ENCODE measurements at places on chromosomes 13 and 19.

DNA sequence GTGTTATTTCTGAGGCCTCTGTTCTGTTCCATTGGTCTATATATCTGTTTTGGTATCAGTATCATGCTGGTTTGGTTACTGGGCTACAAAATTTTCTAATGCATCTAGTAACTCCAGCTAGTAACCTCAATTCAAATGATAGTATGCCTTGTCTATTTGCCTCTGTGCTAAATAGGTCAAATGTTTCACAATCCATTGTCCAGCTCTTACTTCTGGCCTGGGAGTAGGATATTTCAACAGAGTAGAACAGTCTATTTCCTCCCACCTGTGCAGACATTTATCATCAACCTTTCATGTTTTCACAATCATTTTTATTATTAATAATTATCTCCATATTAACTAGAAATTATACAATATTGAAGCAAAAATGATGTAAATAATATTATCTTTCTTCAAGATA lies 18.1 kb upstream of the NDFIP2 start:
- no peak for DNase-seq

GRCh38 chr19:1134431-1134830 lies 30.6 kb downstream of the GPX4 start:
- no peak for DNase-seq

GRCh38 chr13:108877300-108877699 lies 247.9 kb downstream of the MYO16 start:
- DNase-seq: no peak

DNA sequence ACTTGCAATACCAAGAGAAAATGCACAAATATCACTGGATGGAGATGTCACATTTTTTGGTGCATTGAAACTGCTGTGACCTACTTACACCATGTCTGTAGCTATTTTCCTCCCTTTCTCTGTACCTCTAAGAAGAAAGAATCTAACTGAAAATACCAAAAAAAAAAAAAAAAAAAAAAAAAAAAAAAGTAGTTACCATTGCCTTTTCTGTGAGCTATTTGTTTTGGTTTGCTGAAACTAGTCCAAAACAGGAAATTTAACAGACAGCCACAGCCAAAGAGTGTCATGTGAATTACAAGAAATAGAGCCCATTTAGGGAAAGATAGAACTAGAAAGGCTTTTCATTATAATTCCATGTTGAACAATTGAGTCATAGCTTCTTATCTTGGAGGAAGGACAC lies 37.3 kb downstream of the TNFSF13B start:
- DNase-seq: no peak

- DNase-seq: no peak
Observed at GRCh38 chr19:11382898-11383705, 1.0 kb downstream of the EPOR start.

- DNase-seq: peak; percentile 60
Observed at GRCh38 chr13:24270639-24271141, 38.7 kb upstream of the C1QTNF9 start.

- no peak for DNase-seq
Observed at GRCh38 chr13:113579686-113580085, 4.9 kb upstream of the TFDP1 start.

DNA sequence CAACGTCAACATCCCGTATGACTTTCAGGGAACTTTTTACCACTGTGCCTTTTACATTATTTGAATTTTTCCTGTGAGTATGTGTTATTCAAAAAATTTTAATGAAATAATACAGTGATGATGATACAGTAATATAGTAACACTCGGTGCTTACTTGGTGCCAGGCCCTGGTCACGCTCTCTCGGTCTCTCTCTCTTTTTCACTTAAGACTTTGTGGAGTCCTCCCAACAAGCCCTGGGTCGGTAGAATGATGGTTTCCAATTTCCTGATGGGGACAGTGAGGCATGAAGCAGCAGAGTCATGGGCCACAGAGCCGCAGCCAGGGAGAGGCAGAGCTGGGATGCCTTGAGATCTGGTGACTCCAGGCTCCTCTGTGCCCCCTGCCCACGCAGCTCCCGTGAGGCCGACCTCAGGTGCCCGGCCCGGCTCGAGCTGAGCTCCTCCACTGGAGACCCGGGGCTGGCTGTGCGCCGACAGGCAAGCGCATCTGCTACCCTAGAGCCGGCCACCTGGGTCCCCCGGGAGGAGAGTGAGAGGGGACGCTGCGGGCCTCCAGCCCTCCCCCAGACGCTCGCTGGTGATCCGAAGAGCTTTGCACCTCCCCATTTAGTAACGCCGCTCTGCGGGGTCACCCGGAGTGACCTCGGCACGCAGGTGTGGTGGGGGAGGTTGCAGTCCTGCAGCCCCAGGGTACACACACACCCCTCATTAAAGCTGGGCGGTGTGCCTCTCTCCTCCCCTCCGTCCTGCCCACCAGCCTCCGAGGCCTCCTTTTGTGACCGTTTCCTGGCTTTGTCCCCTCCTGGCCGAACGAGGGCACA lies 4.4 kb upstream of the SBK3 start:
- DNase-seq: no peak

DNA sequence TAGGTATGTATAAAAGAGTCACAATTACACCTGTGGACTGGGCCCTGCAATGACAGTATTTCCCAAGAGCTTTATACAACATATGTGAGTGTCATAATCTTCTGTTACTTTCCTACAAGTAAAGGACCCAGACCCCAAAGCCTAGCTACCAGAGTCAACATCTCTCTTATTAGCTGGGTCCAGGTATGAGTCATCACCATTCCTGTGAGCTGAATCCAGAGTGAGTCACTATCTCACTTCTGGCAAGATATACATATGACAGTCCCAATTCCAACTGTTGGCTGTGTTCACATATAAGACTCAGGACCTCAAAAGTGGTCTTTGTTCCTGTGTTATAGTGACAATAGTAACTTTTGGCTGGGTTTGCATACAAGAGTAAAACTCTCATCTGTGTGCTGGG lies 46.7 kb downstream of the ZNF729 start:
- no peak for DNase-seq

GRCh38 chr19:13892870-13893269 lies 13.0 kb downstream of the BRME1 start:
- no peak for DNase-seq

DNA sequence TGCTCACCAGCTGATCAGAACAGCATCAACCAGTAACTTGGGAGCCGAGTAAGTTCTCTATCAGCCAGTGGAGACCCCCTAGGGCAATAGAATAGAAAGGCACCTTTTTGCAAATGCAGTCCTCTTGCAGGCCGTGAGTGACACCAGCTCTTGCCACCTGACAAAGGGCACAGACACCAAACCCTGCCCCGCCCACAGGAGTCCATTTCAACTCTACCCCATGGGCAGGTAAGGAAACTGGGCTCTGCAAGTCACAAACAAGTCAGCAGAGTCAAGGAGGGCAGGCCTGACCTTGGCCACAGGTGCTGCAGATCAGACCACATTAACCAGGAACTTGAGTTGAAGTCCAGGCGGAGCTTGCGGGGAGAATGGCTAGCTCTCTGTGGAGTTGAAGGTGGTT lies 77.4 kb upstream of the SPATA13 start:
- DNase-seq: no peak

GRCh38 chr13:48403913-48404312 lies 9.0 kb downstream of the LPAR6 start:
- no peak for DNase-seq

DNA sequence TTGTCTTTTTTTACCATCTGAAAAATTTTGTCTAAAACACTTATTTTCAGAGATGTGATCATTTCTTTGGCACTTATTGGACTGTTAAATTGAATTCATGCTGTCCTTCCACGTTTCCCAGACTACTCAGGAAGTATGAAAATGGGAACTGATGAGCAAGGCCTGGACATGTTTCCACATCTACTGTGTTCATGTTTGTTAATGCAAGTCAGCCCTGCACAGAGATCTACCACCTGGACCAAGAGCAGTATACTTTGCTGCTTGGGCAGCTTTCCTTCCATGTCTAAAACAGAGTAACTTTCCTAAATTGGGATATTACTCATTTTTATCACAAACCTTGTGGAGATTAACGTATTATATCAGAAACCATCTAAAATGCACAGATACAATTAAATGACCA lies 687.4 kb downstream of the DIAPH3 start:
- DNase-seq: no peak

DNA sequence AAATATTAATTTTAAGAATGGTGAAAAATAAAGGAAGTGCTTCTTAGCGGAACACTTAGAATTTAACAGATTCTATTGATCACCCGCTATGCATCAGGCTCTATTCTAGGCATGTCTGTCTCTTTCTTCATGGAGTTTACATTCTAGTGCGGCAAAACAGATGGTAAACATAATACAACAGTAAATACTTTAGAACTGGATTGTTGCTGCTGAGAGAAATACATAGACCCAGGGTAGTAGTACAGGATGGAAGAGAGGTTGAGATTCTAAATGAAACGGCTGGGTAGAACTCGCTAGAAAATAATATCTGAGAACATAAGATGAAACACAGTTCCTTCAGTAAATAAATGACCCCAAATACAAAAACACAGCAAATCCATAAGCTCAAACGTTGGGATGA lies 498.7 kb downstream of the MYO16 start:
- DNase-seq: no peak

- no peak for DNase-seq
Observed at GRCh38 chr13:79908381-79908780, 427.4 kb downstream of the NDFIP2 start.

- no peak for DNase-seq
Observed at GRCh38 chr19:41372501-41372900, 3.8 kb upstream of the TMEM91 start.

- DNase-seq: no peak
Observed at GRCh38 chr19:33465834-33466233, 55.8 kb downstream of the PEPD start.

DNA sequence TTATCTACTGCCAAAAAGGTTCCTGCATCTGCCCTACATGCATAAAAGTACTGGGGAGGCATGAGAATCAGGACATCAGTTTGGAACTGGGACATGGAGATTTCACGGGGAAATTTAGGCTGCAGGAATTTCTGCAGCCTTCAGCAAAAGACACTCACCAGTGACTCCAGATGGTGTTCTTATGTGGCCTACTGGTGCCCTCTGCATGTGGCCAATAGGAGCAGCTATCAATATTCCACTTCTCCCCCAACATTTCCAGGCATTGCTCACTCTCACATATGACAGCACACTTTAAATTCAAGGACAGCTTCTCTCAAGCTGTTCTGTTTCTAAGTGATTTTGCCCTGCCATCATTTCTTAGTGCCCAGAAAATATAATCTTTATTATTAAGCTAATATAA lies 570.5 kb upstream of the ARGLU1 start:
- DNase-seq: no peak

GRCh38 chr19:15256708-15257331 lies 24.6 kb upstream of the EPHX3 start:
- DNase-seq: no peak

DNA sequence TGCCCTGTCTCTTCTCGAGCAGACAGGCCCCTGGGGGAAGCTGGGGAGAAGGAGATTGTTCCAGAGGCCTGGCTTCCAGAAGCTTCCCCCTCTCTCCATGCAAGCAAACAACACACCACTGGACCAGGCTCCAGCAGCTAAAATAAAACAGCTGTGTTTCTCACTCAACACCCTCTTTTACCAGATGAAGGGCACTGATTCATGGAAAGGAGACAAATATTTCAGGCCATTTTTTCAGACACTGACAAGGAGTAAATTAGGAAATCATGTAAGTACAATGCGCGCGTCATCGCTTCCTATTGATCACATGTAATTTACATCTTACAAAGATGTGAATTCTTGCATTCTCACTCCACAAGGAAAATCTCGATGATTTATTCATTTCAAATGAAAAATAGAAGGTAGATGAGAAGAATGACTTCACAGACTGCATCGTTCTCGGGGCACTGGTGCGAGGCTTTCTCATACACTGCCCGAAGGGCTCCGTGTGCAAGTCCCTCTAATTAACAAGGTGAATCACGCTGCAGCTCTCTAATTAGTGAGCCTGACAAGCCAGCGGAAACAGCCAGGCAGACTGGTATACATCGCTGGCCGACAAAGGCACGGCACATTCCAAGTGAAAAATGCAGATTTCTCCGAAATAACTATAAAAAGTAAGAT lies 153.6 kb downstream of the KCTD15 start:
- DNase-seq: no peak

- peak; percentile 88 for DNase-seq
Observed at GRCh38 chr19:54390942-54391577, 24.2 kb upstream of the TTYH1 start.

GRCh38 chr13:91155512-91156114 lies 191.9 kb upstream of the MIR17HG start:
- DNase-seq: no peak

GRCh38 chr19:21921691-21922180 lies 85.8 kb upstream of the ZNF43 start:
- no peak for DNase-seq

GRCh38 chr19:50843701-50844221 lies 10.4 kb upstream of the KLK15 start:
- no peak for DNase-seq

DNA sequence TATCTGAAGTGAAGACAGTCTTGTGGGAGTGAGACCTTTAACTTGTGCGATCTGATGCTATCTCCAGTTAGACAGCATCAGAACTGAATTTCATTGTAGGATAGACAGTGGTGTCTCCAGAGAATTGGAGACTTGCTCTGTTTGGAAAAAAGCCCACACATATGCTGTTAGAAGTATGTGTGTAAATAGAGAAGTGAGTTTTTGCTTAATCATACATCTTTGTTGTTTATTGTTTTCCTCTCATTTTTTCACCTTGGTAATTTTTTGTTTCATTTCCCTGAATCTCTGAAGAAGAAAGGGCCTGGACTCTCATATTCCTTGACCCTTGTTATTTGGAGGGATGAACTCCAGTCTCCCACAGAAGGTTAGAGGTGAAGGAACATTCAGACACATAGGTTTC lies 21.8 kb downstream of the FPR3 start:
- DNase-seq: no peak

DNA sequence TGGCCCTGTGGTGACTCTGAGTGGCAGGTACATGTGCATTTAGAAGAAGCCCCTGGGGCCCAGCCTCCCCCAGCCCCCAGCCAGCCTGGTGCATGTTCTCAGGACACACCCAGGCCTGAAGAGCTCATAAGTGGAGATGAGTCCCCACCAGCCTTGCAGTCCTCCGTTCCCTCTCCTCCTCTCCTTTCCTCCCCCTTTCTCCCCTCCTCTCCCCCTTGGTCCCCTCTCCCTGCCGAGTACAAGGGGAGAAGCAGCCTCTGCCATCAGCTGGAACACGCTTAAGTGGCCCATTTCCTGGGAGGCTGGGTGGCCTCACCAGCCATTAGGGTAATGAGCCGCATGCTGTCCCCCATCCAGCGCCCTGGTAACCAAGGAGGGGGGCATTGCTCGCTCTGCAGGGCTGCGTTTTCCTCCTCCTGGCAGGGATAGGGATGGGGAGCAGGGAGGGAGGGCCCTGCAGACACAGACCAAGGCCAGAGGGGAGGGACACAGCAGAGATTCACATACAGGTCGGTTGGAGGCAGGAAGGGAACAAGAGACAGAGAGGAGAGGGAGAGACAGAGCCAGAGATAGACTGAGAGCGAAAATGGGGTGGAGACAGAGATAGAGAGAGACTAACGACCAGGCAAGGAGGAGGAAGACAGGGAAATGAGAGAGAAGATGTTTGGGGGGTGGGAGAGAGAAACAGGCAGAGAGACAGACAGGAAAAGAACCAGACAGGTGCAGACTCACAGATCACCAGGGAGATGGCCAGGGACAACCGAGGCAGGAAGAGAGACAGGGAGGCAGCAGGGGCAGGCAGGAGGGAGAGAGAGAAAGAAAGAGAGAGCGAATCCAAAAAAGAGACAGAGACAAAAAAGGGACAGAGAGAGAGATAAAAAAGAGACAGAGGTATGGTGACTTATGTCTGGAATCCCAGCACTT lies 19.3 kb upstream of the DPP9 start:
- DNase-seq: no peak

GRCh38 chr13:113535381-113535781 lies 44.9 kb upstream of the DCUN1D2 start:
- DNase-seq: no peak
